ENCODE measurements at places on chromosomes 7 and 10. TPM values are rescaled to one million over a fixed set of nuclear protein-coding genes. Genes with fewer than 3 reads are reported as not detected.

DNA sequence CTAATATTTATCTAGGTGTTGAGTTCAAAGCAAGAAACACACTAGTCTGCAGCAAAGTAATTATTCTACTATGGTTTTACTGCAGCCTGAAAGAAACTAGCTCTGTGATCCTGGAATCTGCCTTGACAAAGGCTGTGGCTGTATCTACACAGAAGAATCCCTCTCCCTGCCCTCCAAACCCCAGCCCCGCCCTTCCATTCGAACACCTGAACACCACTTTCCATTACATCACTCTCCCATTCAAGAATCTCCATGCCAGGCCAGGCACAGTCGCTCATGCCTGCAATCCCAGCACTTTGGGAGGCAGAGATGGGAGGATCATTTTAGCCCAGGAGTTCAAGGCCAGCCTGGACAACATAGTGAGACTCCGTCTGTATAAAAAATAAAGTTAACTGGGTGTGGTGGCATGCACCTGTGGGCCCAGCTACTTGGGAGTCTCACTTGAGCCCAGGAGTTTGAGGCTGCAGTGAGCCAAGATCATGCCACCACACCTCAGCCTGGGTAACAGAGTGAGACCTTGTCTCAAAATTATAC lies 23.3 kb downstream of the LRRC20 start:
- no peak for DNase-seq

DNA sequence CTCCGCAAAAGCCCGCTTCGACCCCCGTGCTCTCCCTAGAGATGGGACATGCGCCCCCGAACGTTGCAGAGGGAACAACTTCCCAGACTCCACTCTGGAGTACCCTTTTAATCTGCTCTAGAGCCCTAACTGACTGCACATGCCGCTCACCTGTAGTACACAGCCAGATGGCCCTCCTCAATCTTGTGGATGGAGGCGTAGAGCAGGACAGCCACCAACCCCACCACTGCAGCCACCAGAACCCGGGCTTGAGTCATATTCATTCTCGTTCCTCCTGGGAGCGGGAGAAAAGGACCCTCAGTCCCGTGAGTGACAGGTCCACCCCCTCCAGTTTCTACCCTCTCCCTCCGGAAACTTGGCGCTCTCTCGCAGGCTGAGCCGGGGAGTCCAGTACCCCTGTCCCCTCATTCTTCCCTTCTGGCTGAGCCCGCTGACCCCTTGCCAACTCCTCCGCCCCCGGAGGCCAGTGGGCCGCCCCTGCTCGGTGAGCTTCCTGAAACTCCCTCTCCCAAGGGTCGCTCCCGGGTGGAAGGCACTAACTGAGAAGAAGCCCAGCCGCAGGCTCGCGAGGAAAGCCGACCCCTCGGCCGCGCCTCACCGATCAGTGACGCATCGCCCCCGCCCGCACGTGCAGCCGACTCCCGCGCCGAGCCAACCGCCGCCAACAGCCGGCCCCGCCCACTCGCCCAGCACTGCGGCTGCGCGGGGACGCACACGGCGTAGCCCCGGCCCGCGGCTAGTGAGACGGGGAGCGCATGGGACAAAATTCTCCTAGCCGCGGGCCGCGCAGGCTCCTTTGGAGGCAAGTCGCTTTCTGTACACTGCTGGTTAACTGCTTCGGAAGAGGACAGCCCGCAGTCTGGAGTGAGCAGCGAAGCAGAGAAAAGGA lies at the start of gene ERLIN1:
Gene ERLIN1, minus strand, starts transcription at position 666 of the 889 bp plus-strand sequence. Its CDS starts 403 bp downstream, at position 263.
- peak; percentile 96 for DNase-seq

The POLL gene
- total RNA-seq: 26.1 TPM

DNA sequence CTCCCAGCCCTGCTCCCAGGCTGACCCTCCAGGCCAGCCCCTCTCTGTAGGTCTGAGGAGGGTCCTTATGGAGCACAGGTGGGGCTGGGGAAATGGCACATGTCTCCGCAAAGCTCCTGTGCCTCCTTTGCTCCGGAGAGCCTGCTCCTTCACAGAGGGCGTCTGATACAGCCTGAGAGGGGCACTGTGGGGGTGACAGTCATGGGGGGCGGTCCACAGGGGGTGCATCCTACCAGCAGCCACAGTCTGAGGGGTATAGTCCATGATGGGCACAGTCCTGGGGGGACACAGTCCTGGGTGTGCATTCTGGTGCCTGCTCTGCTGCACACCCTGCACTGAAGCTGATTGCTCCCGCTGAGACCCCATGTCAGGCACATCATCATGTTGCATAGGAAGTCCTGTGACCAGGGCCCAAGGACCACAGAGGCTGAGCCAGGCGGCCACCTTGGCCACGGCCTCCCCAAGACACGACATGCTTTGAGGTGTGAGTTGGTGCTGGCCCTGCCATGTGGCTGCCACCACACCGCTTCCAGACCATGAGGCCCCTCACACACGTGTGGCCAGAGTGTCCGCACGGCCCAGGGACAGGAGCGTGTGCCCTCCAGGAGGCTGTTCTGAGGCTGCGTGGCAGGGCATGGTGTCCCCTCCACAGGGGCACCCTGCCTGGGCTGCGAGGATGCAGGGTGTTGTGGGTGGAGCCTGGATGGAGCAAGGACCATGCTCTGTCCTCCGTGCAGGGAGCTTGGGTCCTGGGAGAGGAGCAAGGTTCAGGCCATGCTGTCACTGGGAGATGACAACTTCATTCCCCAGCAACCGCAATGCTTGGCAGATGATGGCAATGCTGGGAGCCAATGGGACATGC lies 59.2 kb downstream of the PWWP2B start:
- no peak for DNase-seq

GRCh38 chr7:75626954-75627353 lies 111.8 kb downstream of the HIP1 start:
- DNase-seq: no peak

DNA sequence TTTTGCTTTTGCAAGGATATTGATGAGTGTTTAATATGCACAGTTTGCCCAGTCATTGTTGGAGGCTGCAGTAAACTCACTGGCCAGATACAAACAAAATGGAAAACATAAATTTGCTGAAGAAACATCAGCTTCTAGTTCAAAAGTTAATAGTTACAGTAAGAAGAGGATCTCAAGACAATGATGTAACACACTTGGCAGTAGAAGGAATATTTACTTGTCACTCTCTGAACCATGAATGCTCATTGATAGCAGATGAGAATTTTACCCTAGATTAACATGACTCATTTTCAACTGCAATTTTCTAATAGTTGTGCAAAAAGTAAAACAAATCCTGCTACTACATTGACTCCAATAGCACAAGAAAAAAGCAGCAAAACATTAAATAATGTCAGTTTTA lies 47.7 kb downstream of the VWC2 start:
- no peak for DNase-seq

The CNNM1 gene
- 0.57 TPM for total RNA-seq

DNA sequence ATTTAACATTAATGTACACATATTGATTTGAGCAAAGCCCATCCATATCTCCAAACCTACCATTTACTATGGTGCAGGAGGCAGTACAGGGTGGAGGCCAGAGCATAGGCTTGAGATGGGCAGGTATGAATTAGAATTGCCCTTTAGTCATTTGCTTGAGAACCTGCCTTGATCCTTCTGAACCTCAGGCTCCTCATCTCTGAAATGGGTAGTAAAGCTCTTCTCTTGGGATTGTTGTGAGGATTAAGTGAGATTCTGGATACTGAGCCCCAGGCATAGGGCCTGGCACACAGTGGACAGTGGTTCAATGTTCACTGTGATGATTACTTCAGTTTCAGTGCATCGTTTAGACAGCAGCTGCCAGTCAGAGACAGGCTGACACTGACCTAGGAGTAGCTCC lies 5.0 kb upstream of the ATXN7L1 start:
- DNase-seq: no peak

DNA sequence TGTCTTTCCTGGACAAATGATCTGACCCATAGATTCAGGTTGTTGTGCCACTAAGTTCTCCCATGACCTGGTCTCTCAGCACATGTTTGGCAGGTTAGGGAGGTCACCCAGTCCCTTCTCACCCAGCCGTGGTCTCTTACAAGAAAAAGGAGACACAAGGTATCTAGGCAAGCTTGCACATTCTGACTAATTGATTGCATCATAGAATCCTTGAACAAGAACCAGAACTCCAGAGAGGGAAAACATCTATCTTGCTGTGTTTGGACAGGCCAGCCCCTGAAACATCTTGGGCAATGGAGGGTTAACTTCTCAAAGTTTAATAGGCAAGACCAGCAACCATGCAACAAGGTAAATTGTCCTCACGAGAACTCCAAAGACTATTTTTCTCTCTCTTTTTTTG lies 8.5 kb upstream of the HK1 start:
- DNase-seq: no peak

The AZGP1 gene
- total RNA-seq: 0.52 TPM

The AVL9 gene
- 42.1 TPM for total RNA-seq

DNA sequence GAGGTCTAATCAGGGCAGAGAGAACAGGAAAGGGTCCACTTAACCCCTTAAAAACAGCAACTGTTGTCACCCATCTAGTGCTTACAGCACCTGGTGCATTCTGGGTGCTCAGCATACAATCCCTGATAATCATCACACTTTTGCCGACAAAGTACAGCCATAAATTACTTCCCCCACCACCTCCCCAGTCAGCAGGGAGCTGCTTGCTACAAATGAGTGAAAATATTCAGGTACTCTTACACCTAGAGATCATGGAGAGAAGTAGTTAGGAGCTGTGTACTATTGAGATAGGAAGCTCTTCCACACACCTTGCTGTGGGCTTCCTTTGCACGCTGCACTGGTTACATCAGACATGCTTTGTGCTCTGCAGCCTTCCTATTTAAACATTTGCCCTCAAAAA lies 723.5 kb upstream of the GALNT17 start:
- DNase-seq: no peak

The ZNF775 gene
- 21.5 TPM for total RNA-seq

The SHOC2 gene
- total RNA-seq: 30.2 TPM

- DNase-seq: no peak
Observed at GRCh38 chr7:137003086-137003485, 134.6 kb downstream of the CHRM2 start.

DNA sequence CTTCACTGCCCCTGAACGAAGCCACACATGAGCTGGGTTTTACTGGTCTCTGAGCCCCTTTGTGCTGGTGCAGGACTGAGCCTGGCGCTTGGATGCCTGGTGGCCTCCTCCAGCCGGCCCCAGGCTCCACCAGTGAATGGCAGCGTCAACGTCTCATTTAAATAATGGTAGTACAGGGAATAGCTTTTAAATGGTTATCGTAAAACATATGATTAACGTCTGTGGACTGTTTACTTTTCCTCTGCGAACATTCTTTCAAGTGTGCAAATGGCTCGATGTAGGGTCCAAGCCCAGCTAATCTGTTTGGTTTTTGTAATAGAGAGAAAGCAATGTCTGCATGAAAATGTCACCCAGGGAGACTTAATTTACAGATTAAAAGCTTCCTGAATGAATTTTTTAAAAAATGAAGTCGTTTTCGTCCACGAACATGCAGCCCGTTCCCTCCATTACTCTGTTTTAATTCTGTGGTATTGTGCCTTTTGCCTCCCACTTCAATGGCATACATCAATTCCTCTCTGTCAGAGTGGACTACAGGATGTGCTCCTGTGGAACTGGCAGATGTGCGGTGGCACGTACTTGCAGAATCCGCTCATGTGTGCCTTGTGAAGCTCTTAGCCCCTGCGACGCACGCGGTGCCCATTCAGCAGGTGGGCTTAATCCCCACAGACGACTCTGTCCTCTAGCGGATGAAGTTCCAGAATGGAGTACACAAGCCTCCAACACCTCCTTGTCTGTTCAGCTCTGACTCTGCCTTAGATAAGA lies 192.7 kb downstream of the TCF7L2 start:
- DNase-seq: no peak
